ENCODE measurements at places on chromosomes 11 and 22.
A peak's percentile ranks its signal among the peaks of the same experiment; 100 is the strongest.

- DNase-seq, result peak; percentile 59
These were observed 65.0 kb upstream of the TMEM45B start for GRCh38 chr11:129750343-129751292.

DNA sequence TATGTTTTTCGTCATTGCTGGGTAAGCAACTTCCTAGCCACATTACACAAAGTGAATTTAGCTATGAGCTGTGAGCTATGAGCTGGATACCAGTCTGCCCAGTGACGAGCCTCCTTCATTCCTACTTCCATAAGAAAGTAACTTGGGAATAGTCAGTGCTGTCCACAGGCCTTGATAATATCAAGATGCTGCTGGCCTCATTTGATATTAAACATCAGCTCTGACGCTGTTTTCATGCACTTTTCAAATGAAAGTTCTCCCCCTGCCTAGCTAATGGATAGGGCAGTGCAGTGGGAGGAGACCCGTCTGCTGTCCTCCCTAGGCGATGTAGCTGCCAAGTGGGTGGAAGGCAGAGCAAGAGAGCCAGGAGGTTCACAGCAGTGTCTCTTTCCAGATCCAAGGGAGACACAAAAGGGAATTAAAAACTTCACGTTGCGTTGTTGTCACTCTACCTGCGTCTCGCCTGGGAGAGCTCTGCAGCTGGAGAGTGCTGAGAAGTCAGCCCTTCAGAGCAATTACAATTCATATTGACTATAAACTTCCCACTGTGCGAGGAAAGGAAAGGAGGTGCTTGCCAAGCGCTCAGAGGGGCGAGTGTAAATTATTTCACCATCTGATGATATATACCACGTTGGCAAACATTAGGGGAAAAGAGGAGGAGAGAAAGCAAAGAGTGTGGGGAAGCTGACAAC, 861.4 kb downstream of the NTM start:
- no peak for DNase-seq

GRCh38 chr22:41003066-41003465, 51.9 kb downstream of the RBX1 start:
- no peak for DNase-seq

GRCh38 chr11:83054001-83054400, 17.7 kb downstream of the RAB30 start:
- DNase-seq, result no peak

DNA sequence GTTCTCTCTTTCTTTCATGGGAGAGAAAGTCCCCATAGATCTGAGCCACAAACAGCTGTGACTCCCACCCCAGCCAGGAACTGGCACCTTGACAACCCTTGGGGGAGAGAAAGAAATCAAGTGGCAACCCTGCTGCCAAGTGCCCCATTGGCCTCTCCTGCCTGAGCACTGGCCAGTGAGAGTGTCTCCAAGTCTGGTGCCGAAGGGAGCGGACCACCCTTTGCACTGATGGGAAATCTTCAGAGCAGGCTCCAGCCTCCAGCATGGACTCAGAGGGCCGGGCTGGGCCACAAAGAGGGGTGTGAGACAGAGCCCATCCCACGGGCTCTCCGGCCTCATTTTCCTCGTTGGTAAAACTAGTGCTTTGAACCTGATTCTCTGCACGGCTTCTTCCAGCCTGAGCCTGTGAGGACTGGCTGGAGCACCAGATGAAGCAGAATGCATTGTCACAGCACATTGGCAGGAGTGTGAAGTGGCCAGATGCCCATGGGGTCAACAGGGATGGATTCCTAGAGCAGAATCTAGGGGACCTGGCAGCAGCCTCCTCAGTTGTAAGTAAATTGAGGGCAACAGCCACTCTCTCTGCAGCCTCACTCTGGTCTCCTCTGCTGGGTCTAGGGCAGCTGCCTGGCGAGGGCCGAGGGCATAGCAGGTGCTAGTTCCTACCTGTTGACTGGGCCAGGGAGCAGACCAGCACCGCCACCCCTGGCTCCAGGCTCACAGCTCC, 81.4 kb downstream of the TRIM29 start:
- DNase-seq, result no peak

DNA sequence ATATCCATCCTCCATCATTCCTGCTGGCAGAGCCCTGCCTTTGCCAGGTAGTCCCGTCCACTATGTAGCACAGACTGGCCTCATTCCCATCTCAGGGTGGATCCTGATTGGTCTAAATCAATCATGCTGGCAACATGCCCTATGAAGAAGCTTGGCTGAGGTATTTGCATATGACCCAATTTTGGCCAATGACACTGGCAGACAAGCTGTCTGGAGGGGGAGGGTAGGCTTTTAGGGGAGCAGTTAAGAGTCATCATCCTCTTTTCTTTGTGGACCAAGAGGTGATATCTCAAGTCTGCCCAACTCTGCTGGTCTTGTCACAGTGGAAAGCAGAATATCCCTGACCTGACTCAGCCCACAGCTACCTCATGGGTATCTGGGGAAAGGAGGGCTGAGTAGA, 5.1 kb downstream of the CCDC89 start:
- DNase-seq, result no peak

DNA sequence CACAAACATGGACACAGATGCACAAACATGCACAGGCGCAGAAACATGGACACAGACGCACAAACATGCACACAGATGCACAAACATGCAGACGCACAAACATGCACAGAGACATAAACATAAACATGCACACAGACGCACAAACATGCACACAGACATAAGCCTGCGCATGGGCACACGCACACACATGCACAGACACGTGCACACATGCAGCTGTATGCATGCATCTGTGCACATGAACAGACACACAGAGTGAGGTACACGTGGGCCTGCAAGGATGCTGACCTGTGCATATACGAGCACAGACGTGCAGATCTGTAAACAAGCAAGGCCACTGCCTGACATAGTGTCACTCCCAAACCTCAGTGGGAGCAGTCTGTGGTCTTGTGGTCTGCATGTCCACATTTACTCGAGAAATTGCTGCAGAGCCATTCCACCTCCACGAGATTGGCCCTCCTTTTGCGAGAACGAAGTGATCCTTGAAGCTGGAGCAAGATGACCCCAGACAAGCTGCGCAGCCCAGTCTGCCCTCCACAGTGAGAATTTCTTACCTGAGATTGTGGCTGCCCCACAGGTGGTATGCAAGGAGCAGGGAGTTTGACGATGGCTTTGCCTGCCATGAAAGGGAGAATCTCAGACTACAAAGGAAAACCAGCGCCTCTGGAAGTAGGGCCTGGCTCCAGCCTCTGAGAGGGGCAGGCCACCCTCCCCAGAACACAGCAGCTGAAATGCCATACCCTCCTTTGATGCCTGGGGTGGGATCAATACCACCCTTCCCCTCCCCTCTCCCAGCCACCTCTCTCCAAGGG, 299.9 kb downstream of the BRD1 start:
- DNase-seq, result no peak

GRCh38 chr22:34036931-34037330, 116.7 kb upstream of the LARGE1 start:
- no peak for DNase-seq

GRCh38 chr11:7555052-7555699, 41.4 kb downstream of the PPFIBP2 start:
- DNase-seq, result peak; percentile 61

- no peak for DNase-seq
These were observed 302.1 kb upstream of the B3GAT1 start for GRCh38 chr11:134714021-134714656.

DNA sequence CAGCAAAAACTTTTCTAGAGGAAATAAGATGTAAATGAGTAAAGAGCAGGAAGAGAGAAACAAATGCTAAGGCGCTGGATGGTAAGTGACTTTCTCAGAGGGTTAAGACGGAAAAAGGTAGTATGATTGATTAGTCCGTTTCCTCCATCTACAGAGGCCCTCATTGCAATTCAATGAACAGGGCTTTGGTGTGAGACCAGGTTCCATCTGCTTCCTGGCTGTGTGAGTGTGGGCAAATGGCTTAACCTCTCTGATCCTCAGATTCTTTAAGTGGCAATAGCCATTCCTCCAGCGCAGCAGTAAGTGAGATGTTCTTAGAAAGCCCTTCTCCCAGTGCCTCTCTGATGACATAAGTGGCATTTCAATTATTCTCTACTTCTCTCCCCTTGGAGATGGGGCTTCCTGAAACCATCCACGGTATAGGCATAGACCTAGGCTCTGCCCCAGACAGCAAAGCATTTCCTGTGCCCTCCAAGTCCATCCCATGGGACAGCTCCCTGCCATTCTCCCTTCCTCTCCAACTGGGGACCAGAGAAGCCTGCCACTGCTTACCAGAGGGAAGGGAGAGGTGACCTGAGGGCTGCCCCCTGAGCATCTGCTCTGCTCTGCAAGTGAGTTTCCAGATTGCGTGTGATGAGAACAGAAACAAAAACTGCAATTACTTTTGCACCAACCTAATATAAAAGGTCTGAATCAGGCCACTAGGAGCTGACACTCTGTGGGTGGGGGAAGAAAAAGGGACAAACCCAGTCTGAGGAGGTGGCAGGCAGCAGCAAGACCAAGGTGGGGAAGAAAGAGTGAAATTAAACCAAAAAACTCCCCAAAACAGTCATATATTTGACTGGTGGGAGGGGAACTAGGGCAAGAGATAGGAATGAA, 12.7 kb upstream of the CD44 start:
- no peak for DNase-seq

- DNase-seq, result no peak
These were observed 1243.0 kb upstream of the RAG2 start for GRCh38 chr11:37841016-37841415.

GRCh38 chr22:37342065-37342464, 59.8 kb downstream of the CYTH4 start:
- no peak for DNase-seq

GRCh38 chr22:46031965-46032851, 55.2 kb upstream of the WNT7B start:
- DNase-seq, result no peak

DNA sequence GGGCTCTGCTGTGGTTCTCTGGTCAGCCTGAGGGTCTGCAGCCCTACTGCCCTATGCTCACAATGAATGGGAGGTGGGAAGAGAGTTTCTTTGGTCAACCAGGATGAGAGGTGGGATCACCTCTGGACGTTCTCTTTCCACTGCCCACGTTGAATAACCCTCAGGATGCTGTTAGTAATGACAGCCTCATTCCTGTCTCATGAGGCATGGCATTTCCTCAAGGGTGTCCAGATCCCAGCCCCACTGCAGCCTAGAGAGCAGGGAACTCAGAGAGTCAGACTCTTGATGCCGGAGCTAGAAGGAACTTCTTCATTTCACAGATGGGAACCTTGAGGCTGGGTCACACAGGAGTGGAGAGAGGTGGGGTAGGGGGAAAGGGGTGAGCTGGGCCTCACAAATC, 196.0 kb downstream of the CEP164 start:
- no peak for DNase-seq

- DNase-seq, result no peak
These were observed 74.7 kb downstream of the MN1 start for GRCh38 chr22:27726686-27727449.

GRCh38 chr11:10856689-10857458, 979 bp downstream of the ZBED5 start:
- DNase-seq, result peak; percentile 47

- no peak for DNase-seq
These were observed 4.2 kb downstream of the THYN1 start for GRCh38 chr11:134248910-134249480.

GRCh38 chr11:62705413-62705812, 1.8 kb downstream of the BSCL2 start:
- DNase-seq, result no peak

DNA sequence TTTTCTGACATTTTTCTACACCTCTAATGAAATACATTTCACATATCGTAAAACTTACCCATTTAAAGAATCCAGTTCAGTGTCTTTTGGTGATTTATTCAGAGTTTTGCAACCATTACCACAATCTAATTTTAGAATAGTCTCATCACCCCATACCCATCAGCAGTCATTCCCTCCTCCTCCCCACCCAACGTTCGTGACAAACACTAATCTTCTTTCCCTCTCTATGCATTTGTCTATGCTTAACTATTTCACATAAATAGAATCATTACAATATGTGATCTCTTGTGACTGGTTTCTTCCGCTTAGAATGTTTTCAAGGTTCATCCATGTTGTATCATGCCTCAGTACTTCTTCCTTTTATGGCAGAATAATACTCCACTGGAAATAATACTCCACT, 9.5 kb downstream of the TTC28 start:
- no peak for DNase-seq

GRCh38 chr11:118649941-118650340, 29.5 kb downstream of the TREH start:
- DNase-seq, result no peak
